ENCODE measurements at places on chromosomes 2 and 18.

- no peak for DNase-seq
Observed at GRCh38 chr18:39200153-39200552, 1634.6 kb upstream of the CELF4 start.

- no peak for DNase-seq
Observed at GRCh38 chr2:103132536-103133217, 370.8 kb downstream of the TMEM182 start.

DNA sequence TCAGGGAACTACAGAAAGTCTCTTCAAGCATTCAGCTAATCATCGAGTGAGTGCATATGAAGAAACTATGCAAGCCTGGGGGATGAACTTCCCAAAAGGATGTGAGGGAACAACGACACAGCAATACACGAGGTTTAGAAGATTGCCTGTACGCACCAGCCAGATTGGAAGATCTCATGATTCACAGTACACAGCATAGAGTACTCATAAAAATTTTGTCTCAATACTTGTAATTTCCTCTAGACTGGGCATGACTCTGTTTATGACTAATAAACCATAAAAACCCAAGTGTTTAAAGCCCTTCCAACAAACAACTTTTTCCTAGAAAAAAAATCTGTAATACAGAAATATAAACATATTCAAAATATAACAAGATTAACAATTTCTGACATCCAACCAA, 279.7 kb downstream of the KCNJ3 start:
- DNase-seq, result peak; percentile 1

GRCh38 chr18:45119876-45120275, 439.2 kb downstream of the SETBP1 start:
- no peak for DNase-seq
